Transverse colon (tissue), 4 donors: ENCODE measurements at places on chromosomes 6 and 20.

DNA sequence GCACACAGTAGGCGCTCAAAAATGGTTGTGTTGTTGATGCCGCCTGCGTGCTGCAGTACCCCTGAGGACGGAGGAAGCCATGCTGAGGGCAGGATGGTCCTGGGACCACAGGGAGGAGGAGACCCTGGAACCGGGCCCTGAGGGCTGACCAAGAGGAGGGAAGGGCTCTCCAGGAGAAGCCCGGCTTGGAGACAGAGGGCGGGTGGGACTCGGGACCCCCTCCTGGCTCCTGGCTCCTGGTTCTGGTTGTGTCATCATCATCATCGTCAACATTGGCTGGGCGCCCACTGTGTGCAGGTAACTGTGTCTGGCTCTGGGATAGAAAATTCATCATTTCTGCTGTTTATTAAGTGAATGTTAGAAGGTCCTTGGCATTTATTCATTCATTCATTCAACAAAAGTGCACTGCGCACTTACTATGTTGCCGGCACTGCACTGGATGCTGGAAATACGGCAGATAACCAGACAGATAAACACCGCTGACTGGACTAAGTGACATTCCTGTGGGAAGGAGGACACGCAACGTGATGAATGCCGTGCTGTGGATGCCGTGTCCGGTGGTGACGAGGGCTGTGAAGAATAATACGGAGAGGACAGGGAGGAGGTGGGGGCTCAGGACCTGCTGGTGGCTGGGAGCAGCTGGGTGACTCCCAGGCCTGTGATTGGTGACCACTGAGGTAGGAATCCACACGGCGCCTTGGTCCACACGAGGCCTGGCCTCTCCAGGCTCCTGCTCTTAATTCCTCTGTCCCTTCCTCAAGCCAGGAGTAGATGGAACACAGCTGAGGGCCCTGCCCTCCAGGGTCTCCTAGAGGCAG, 35.3 kb downstream of the SPDEF start:
- no peak overlapping the region for H3K27ac ChIP-seq
- peaks cover 3% of the 10 kb centered on the region for H3K27me3 ChIP-seq
- H3K4me3 ChIP-seq: no peak overlapping the region
- DNase-seq: no peak

- DNase-seq: no peak
- H3K4me3 ChIP-seq: no peak overlapping the region
- no peak overlapping the region for H3K27ac ChIP-seq
- H3K27me3 ChIP-seq: no peaks in the 10 kb centered on the region
- no peaks in the 10 kb centered on the region for H3K4me1 ChIP-seq
Measured at GRCh38 chr6:96844530-96844929, 7.3 kb upstream of the GPR63 start.

DNA sequence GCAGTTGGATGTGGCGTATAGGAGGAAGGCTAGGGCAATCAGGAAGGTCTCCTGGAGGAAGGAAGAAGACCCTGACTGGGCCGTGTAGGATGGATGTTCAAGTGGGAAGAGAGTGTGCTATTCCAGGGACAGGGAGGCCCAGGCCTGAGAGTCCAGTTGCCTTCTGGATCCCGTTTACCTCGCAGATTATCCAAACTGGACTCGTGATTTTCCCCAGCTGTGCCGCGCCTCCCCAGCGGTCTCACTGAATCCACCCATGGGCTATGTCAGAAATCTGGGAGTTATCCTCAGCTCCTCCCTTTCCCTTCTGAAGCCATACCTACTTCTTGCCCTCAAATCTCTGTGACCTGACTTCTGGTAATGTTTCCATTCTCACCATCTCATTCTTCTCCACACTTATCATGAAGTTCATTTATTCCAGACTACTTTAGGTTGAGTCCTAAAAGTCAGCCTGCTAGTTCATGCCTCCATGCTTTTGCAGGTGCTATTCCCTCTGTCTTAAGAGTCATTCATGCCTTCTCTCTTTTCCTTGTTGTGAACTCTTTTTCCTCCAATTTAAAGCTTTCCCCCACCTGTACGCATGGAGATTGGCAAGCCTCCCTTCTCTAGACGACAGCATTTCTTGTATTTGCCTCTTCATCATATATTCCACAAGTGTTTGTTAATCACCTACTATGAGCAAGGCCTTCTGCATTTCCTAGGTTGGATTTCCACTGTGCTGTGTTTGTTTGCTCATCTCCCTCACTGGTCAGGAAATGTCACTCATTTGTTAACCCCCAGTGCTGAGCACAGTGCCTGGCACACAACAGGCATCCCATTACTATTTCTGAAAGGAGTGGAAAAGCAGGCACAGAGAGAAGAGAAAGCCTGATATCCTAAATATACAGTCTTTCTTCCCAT, 2.7 kb downstream of the SDCBP2 start:
- H3K27me3 ChIP-seq: no peaks in the 10 kb centered on the region
- peak overlapping the region; percentile 99 for H3K27ac ChIP-seq
- H3K4me1 ChIP-seq: peaks cover 63% of the 10 kb centered on the region
- no peaks in the 10 kb centered on the region for H3K36me3 ChIP-seq
- peak; percentile 33 for DNase-seq
- peak overlapping the region; percentile 79 for H3K4me3 ChIP-seq

- no peak overlapping the region for H3K27ac ChIP-seq
- DNase-seq: no peak
- no peaks in the 10 kb centered on the region for H3K36me3 ChIP-seq
- H3K4me3 ChIP-seq: no peak overlapping the region
- H3K27me3 ChIP-seq: no peaks in the 10 kb centered on the region
- H3K4me1 ChIP-seq: no peaks in the 10 kb centered on the region
Measured at GRCh38 chr6:82030761-82031503, 216.6 kb downstream of the IBTK start.

DNA sequence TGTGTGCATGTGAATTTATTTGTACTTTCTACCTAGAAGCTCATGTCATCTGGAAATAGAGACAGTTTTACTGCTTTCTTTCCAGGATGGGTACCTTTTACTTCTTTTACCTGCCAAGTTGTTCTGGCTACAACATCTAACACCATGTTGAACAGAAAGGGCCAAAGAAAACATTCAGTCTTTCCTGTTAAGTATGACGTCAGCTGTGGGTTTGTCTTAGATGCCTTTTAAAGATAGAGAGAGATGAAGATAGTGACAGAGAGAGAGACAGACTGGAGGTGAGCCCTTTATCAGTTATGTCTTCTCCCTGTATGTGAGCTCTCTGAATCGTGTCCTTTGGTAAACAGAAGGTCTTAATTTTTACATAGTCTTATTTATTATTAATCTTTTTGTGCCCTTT, 3.4 kb upstream of the DACT2 start:
- H3K27me3 ChIP-seq: peaks cover 29% of the 10 kb centered on the region
- H3K27ac ChIP-seq: no peak overlapping the region
- H3K36me3 ChIP-seq: no peaks in the 10 kb centered on the region
- peaks cover 15% of the 10 kb centered on the region for H3K4me1 ChIP-seq
